ENCODE measurements at places on chromosomes 16 and 17. TPM values are rescaled to one million over a fixed set of nuclear protein-coding genes. Genes with fewer than 3 reads are reported as not detected.

The TAOK2 gene
- total RNA-seq: 29.1 TPM

The PRSS8 gene
- not detected for total RNA-seq

The DYNLRB2 gene
- total RNA-seq: 0.27 TPM

The KRTAP2-2 gene
- not detected for total RNA-seq

The CLEC18A gene
- total RNA-seq: 0.81 TPM

The KCNJ18 gene
- not detected for total RNA-seq
